ENCODE measurements at places on chromosomes 16 and 17.

DNA sequence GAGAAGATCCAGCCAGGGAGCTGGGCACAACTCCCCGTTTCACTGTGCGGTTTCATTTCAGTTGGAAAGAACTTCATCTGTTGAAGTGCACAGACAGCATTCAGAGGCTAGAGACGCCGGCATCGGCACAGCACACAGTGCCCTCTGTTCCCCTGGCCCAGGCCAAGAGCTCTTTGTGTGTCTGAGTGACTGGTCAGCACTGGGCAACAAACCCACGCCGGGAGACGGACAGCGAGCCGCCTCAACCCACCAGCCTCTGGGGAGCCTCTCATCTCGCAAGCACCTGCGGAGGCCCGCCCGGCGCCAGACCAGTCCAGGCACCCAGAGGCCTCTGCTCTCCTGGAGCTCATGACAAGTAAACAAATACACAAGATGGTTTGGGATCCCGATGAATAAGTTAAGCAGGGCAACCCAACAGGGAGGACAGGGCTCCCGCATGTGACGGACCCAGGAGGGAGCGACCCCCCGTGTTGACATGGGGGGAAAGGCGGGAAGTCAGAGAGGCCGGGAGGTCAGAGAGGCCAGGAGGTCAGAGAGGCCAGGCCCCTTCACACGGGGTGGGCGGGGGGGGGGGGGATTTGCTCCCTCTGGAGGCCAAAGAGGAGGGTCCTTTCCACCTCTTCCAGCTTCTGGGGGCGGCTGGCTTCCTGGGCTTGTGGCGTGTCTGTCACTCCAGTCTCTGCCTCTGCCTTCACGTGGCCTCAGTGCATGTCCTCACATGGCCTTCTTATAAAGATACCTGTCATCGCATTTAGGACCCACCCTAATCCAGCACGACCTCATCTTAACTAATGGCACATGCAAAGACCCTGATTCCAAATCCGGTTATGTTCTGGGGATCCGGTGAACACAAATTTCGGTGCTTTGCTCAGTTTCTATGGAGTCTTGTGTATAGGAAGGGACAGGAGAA is 25.8 kb upstream of the KLHDC4 start:
- DNase-seq: no peak

- no peak for DNase-seq
These were observed 21.8 kb upstream of the RASD1 start for GRCh38 chr17:17518014-17518413.

DNA sequence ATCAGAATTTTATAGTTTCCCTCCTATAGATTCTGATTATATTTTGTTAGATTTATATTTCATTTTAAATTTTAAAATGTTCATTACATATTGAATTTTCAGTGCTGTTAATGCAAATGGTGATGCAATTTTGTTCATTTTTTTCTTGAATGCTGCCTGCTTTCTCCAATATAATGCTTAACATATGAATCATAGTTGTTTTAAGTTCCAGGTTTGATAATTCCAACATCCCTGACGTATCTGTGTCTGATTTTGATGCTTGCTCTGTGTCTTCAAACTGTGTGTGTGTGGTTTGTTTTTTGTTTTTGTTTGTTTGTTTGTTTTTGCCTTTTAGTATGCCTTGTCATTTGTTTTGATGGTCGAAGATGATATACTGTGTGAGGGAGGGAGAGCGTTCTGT is 134.7 kb upstream of the ELAC2 start:
- DNase-seq: no peak

- DNase-seq: no peak
These were observed 547 bp downstream of the PLCD3 start for GRCh38 chr17:45131616-45132319.

DNA sequence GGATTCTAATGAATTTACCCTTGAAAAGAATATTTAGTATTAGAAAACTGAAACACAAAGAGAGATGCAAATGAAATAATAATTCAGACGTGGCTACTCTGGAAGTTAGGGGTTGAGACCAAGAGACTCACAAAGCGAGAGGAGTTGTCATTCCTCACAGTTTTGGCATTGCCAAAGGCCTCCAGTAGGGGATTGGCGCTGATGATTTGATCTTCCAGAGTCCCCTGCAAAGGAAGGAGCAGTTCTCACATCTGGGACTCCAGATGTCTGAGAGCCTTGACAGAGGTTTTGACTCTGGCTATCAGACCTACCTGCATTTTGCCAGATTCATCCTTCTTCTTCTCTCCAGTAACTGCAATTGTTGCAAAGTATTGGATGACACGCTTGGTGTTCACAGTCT is 6.6 kb downstream of the MYH8 start:
- DNase-seq: no peak

DNA sequence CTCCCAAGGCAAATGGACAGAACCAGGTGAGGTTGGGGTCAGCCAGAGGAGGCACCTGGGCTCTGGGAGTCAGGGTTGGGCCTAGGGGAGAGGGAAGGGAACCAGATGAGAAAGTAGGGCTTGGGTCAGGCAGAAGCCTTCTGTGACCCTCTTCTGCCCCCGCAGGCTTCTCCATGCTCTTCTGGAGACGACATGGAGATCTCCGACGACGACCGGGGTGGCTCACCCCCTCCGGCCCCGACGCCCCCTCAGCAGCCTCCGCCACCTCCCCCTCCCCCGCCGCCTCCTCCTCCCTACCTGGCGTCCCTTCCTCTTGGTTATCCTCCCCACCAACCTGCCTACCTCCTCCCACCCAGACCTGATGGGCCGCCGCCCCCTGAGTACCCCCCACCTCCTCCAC is 7.9 kb downstream of the SETD1A start:
- no peak for DNase-seq

DNA sequence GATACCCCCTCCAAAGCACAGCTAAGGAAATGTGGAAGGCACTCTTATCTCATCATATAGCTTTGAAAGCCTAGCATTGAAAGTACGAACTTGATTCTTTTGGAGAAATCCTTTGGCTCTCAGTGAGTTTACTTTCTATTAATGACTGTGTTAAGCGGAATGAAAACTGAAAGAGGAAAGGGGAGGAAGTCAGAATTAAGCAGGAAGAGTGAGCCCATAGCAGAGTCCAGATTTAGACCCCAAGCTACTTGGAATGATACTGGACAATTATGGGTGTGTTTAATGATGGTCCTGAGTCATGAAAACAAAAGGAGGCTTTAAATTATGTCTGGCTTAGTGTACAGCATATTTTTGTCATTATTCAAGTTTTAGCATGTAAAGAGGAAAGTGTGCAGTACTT is 42.2 kb downstream of the TENT4B start:
- peak; percentile 14 for DNase-seq

DNA sequence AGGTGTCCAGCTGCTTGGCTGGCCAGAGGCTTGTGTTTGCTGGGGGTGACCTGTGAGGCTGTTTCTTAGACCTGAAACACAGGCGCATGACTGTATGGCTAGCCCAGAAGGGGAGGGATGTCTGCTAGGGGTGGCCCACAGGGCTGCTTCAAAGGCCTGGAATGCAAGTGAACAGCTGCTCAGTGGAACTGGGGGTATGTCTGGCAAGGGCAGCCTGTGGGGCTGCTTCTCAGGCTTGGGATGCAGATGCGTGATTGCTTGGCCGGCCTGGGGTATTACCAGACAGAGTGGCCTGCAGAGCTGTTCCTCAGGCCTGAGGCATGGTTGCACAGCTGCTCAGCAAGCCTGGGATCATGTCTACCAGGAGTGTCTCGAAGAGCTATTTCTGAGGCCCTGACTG is 20.5 kb downstream of the TANC2 start:
- no peak for DNase-seq

DNA sequence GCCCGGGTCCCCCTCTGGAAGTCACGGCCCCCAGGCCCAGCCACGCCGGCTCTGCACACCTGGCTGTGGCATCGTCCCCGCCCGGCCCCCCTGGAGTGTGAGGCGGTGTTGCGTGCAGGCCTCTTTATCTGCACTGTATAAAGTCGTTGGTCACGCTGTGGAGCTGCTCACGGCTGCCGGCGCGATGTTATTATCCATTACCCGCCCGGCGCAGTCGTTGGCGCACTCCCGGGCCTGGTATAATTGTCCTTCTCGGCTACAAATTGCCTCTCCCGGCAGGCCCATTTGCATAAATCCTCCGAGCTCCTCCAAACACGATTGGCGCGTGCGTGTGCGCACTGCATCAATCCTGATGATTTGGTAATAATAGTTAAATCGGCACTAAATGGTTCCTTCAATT is 57.8 kb downstream of the BAHCC1 start:
- no peak for DNase-seq

DNA sequence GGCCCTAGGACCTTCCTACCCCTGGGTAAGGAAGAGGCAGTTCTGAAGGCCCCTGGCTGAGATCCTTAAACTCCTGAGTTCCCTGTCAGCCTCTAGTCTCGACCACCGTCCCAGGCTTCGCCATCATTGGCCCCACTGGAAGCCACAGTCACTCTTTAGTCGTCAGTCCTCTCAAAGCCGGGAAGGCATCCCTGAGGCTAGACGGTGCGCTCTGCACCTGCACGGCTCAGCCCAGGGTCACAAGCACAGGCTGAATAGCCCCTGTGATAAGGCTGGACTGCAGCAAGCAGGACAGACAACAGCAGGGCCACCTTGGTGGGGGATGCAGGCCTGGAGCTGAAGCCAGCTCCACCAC is 3.3 kb upstream of the HEXIM1 start:
- no peak for DNase-seq

- no peak for DNase-seq
These were observed 148.0 kb downstream of the FOXL1 start for GRCh38 chr16:86726340-86726739.

DNA sequence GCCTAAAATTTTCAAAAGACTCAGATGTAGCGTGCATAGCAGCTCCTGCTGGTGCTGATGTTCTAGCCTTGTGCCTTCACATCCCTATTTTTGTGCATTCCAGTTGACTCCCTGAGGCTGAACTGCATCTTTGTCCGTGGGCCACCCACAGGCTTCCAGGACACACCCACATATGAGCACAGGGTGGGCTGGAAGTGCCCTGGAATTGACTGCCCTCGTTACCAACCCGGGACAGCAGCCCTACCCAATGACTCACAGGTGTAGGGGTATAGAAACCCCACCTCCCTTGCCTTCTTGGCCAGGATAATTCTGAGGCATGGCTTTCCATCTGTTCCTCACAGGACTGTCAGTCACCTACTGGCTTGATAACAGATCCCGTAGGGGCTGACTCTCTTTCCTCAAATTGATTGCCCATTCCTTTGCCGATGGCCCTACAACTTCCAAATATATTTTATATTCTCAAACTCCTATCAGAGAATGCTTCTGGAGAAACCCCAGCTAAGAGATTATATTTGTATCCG is 65.9 kb upstream of the CDH13 start:
- no peak for DNase-seq

DNA sequence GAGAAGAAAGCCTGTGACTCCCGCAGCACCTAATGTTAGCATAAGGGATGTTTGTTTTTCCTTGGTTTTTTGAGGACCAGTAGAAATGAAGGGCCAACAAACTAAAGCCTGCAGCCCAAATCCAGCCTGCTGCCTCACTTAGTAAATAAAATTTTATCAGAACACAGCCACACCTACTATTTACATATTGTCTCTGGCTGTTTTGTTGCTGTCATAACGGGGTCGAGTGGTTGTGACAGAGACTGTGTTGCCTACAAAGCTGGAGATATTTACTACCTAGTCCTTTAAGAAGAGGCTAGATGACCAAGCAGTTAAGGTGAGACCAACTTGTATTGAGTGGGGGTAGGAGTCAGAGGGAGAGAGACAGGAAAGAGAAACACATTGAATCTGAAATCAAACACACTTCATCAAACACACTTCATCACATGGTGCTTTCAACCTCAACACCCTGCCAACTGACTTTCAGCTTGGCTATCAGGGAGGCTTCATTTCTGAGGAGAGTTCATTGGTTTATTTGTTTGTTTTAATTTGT is 546.3 kb upstream of the CDH11 start:
- no peak for DNase-seq

DNA sequence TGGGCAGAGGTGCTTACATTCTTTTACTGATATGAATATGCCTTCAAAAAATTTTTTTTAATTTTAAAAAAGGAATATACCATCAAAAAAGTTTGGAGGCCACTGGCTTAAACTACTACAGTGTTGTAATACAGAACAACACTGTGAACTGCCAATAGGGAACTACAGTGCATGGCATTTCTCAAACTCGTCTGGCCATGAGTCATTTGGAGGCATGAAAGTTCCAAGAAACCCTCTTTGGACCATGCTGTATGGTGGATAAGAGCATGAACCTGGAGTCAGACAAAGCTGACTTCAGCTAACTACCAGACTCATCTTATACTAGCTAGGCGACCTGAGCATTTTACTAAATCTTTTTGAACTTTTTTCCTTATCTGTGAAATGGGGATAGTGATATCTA is 9.2 kb upstream of the NF1 start:
- no peak for DNase-seq

GRCh38 chr16:26856791-26857190 is 209.9 kb upstream of the C16orf82 start:
- DNase-seq: no peak

DNA sequence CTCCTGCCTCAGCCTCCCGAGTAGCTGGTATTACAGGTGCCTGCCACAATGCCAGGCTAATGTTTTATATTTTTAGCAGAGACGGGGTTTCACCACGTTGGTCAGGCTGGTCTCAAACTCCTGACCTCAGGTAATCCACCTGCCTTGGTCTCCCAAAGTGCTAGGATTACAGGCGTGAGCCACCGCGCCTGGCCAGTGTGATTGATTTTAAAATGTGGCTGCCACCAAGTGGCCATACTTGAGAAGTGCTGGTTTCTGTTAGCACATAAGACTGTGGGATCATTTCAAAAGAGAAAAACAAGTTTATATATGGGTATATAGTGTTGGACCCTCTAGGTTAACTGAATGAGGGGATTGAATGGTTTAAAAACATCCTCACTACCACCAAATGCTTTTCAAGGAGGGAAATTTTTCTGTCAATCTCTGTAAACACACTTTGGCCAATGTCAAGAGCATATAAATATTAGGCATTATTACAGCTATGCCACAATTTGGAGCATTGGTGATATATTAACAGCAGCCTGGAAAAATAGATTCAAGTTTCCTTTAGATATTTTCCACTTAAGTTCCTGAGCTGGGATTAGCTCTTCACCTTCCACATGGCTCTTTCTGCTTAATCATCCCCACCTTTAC is 13.5 kb upstream of the DHRS13 start:
- no peak for DNase-seq

- no peak for DNase-seq
These were observed 42.5 kb downstream of the ARHGAP17 start for GRCh38 chr16:24972608-24973220.

- no peak for DNase-seq
These were observed 15.5 kb upstream of the ACSF3 start for GRCh38 chr16:89078172-89078571.

GRCh38 chr17:7323731-7324437 is 5.3 kb downstream of the NEURL4 start:
- DNase-seq: no peak

GRCh38 chr16:56352351-56353053 is 72.8 kb downstream of the AMFR start:
- DNase-seq: no peak

GRCh38 chr17:66713533-66714042 is 121.3 kb upstream of the CACNG5 start:
- no peak for DNase-seq

DNA sequence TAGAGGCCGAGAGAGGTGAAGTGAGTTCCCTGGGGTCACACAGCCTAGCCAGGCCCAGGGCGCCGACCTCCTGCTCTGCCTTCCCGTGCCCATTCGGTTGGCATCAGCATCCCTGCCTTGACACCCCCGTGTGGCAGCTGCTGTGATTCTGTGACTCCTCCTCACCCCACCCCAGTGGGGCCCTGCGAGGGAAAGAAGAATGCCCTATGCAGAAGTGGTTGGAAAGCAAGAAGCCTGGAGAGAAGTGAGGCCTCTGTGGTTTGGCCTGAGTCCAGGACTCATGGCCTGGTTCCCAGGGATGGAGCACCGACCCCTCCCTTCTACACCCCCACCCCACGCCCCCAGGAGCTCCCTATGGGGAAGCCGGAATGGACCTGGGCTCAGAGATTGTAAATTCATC is 296.2 kb downstream of the SEC14L1 start:
- DNase-seq: no peak
